ENCODE measurements at places on chromosomes 1 and 21. TPM values are rescaled to one million over a fixed set of nuclear protein-coding genes. Genes with fewer than 3 reads are reported as not detected.

Gene RASAL2
- not detected for total RNA-seq

Gene MRPL24
- 93.6 TPM for total RNA-seq

Gene ST6GALNAC3
- 2.9 TPM for total RNA-seq

Gene CFAP74
- 0.41 TPM for total RNA-seq

Gene FCGR3A
- total RNA-seq, result 0.27 TPM

Gene SPRR5
- total RNA-seq, result not detected

Gene FLG2
- total RNA-seq, result not detected

Gene TCP10L
- 0.31 TPM for total RNA-seq

Gene AIRE
- total RNA-seq, result not detected

Gene AKNAD1
- total RNA-seq, result not detected

Gene RNU1-1
- 1,043 TPM for total RNA-seq

Gene COL11A1
- not detected for total RNA-seq

Gene SPRR4
- total RNA-seq, result not detected

Gene KDF1
- 0.27 TPM for total RNA-seq

Gene OR2AK2
- not detected for total RNA-seq

Gene TEX38
- total RNA-seq, result not detected

Gene WDR64
- not detected for total RNA-seq

Gene PTGFRN
- 7.0 TPM for total RNA-seq

Gene FAM110D
- total RNA-seq, result not detected

Gene DMRTA2
- total RNA-seq, result not detected

Gene RGS8
- total RNA-seq, result not detected

Gene C1orf141
- not detected for total RNA-seq

Gene RGS13
- total RNA-seq, result not detected

Gene OR10J1
- total RNA-seq, result not detected

Gene OR2T2
- total RNA-seq, result not detected

Gene IL20
- not detected for total RNA-seq

Gene TDRD10
- total RNA-seq, result not detected

Gene NTMT2
- total RNA-seq, result not detected

Gene PINK1
- total RNA-seq, result 3.3 TPM

Gene AGO4
- total RNA-seq, result 3.8 TPM

Gene SPRR2G
- not detected for total RNA-seq

Gene HDAC1
- total RNA-seq, result 126 TPM

Gene MASP2
- total RNA-seq, result not detected

Gene CHAF1B
- 34.7 TPM for total RNA-seq

Gene CGN
- 1.7 TPM for total RNA-seq
